ENCODE measurements at places on chromosomes 12 and 14. TPM values are rescaled to one million over a fixed set of nuclear protein-coding genes. Genes with fewer than 3 reads are reported as not detected.

DNA sequence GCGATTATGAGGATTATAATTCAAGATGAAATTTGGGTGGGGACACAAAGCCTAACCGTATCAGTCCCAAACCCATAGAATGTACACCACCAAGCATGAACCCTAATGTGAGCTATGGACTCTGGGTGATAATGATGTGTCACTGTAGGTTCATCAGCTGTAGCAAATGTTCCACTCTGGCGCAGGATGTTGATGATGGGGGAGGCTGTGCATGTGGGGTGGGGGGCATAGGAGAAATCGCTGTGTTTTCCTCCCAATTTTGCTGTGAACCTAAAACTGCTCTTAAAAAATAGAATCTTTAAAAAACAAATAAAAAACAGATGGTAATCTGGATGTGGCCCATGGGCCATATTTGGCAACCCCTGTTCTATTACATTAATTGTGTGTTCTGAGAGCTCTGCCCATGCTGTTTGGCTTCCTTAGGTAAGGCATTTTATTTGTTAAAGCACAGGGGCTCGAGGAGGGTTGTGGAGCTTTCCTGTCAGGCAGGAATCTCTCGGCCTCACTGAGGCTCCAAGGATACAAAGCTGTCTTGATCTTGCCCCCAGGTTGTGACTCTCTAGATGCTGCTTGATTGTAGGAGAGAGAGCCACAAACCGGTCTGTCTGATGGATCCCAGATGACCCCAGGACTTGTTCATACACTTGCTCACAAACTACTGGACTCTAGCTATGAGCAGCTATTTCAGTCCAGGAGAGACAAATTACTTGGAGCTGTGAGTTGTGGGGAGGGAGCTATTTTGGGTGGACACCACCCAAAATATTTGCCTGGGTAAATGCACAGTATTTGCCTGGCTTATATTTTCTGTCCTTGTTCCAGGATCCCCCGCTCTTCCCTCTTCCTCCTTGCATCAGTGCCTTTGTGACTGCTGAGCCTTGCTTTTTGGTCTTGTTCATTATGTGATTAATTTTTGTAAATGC lies 340.2 kb downstream of the MED13L start:
- DNase-seq = no peak

GRCh38 chr12:21695986-21696385 lies 38.3 kb upstream of the LDHB start:
- DNase-seq = no peak

GRCh38 chr14:89458713-89459420 lies 41.8 kb upstream of the FOXN3 start:
- no peak for DNase-seq

- no peak for DNase-seq
These were observed 663.4 kb downstream of the TMTC2 start for GRCh38 chr12:83349907-83350611.

DENND5B gene
- 13.7 TPM for total RNA-seq

DNA sequence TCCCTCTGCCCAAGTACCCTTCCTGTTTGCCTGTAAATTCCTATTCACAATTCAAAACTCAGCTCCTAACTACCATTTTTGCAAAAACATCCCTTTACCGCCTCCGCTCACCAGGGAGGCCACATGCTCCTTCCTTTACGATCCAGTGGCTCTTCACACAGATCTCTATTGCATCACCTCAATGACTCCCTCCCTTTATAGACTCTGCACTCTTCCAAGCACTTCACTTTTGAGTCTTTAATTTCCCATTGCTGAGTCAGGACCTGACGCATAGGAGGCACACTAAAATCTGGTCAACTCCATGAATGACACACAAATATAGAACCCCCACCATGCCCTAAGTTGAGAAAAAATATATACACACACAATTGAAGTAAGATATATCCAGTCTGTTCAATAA lies 45.9 kb downstream of the PPP1R13B start:
- DNase-seq = no peak

Measured in mucosa of gallbladder (tissue), 1 donor.